ENCODE measurements at places on chromosomes 3 and 15. TPM values are rescaled to one million over a fixed set of nuclear protein-coding genes. Genes with fewer than 3 reads are reported as not detected.
A peak's percentile ranks its signal among the peaks of the same experiment; 100 is the strongest.

Gene COL6A5
- total RNA-seq: not detected

Gene DAZL
- total RNA-seq: not detected

Gene FAM162A
- 35.2 TPM for total RNA-seq

- H3K27ac ChIP-seq: no peak overlapping the region
- no peaks in the 10 kb centered on the region for H3K27me3 ChIP-seq
- no peak overlapping the region for H3K4me3 ChIP-seq
- H3K36me3 ChIP-seq: no peaks in the 10 kb centered on the region
- no peak for DNase-seq
Measured at GRCh38 chr3:5485427-5485826, 297.9 kb downstream of the EDEM1 start.

DNA sequence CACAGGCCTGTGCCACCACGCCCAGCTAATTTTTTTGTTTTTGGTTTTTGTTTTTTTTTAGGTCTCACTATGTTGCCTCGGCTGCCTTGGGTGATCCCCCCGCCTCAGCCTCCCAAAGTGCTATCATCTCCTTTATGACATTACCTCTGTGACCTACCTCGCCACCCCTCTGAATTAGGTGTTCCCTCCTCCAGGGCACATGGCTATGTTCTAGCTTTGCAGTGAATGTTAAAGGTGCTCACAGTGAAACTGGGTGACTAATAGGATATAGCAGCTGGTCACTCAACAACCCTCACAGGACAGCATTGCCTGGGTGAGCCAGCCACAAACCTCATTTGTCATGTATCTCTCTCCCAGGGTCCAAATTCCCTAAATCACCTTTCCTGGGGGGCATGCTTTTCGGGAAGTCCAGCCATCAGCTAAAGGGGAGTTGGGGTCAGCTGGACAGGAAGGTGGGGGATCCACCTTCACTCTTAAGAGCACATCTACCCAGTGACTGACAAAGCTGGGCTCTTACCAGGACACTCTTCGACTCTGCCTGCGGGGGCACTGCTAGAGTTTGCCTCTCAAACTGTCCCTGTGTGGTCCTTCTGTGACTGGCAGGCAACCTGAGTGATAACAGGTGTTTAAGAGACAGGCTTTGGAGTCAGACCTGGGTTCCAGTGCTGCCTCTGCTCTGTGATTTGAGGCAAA lies 1.6 kb upstream of the TTLL3 start:
- H3K36me3 ChIP-seq: peaks cover 18% of the 10 kb centered on the region
- no peak overlapping the region for H3K4me3 ChIP-seq
- peak overlapping the region; percentile 60 for H3K27ac ChIP-seq
- peak; percentile 37 for DNase-seq
- H3K4me1 ChIP-seq: no peaks in the 10 kb centered on the region
- H3K27me3 ChIP-seq: no peaks in the 10 kb centered on the region

DNA sequence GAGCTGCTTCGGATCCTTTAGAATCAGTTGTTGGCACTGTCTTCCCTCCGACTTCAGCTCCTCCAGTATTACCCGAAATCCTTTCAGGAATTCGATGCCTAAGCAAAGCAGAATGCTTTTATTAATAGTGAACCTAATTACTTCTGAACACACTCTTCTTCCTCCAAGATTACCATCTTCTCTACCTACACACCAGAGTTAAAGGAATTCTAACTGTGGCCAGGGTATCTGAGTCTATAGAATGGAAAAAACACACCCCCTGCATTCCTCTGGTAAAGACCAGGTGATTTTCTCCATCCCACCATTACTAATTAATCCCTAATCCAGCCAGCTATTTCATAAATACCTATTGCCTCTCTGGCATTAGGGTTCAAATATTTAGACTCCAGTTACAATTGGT lies 49.8 kb downstream of the SPATA12 start:
- H3K27me3 ChIP-seq: no peaks in the 10 kb centered on the region
- H3K36me3 ChIP-seq: peaks cover 2% of the 10 kb centered on the region
- H3K27ac ChIP-seq: no peak overlapping the region
- no peaks in the 10 kb centered on the region for H3K4me1 ChIP-seq
- no peak overlapping the region for H3K4me3 ChIP-seq
- DNase-seq: no peak

DNA sequence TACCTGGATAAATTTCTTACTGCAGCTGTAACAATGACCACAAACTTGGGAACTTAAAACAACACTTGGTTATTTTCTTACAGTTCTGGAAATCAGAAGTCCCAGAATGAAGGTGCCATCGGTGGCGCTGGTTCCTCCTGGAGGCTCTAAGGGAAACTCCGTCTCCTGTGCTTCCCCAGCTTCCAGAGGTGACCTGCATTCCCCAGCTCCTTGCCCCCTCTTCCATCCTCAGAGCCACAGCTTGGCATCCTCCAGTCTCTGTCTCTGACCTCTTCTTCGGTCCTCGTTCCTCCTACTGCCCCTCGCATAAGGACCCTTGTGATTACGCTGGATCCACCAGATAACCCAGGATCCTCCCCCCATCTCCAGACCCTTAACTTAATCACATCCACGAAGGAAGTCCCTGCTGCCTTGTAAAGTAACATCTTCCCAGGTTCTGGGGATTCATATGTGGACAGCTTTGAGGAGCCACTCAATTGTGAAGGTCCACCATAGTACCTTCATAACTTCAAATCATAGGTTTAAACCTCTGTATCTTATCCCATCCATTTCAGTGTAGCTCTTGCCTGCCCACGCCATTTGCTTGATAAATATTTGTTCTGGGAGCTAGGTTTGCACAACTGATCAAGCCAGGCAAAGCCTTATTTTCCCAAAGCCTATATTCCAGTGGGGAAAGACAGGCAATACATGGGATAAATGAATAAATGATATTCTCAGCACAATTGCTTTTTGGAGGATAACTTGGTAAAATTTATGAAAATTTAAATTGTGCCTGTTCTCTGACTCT lies 34.8 kb downstream of the KLF15 start:
- no peaks in the 10 kb centered on the region for H3K36me3 ChIP-seq
- H3K27ac ChIP-seq: no peak overlapping the region
- no peak for DNase-seq

DNA sequence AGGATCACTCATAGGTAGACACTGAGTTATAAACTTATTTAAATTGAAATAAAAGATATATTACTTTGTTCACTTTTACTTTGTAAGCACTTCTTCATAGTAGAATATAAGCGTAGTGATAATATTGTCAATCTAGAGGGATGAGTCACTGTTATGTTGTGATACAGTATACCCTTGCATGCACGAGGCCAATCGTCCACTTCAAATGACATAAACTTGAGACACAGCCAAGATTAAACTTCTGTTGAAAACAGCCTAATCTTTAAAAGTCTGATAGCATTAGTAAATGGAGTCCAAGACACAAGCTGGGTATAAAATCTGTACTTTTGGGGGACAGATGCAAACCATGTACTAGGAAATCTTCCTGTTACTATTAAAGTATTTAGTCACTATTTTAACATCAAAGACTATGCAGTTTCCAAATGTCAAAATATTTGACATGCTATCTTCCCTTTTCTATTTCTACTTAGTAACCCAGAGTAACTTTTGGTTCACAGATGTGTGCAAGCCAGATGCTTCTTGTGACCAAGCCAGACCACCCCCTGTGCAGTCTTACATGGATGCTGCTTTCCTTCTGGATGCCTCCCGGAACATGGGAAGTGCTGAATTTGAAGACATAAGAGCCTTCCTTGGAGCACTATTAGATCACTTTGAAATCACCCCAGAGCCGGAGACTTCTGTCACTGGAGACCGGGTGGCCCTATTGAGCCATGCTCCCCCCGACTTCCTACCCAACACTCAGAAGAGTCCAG lies 85.3 kb downstream of the PIK3R4 start:
- no peak for DNase-seq
- H3K27me3 ChIP-seq: no peaks in the 10 kb centered on the region
- no peak overlapping the region for H3K27ac ChIP-seq
- H3K4me1 ChIP-seq: no peaks in the 10 kb centered on the region
- H3K4me3 ChIP-seq: no peak overlapping the region
- no peaks in the 10 kb centered on the region for H3K36me3 ChIP-seq

DNA sequence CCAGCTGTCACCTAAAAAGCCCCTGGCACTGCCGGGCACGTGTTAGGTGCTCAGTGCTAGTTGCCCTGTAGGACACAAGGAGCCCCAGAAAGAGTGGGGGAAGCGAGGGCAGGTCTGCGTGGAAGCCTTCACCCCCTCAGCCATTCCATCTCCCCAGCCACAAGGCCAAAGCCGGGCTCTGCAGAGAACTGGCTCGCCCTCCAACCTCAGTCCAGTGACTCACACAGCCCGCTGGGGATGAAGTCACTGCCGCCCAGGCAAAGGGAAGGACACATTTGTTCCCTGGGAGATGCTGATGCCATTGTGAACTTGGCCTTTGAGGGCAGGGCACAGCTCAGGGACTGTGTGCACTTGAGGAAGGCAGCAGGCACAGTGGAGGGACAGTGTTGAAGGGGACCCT lies 48.1 kb downstream of the IQSEC1 start:
- H3K4me1 ChIP-seq: no peaks in the 10 kb centered on the region
- no peak overlapping the region for H3K27ac ChIP-seq
- H3K36me3 ChIP-seq: no peaks in the 10 kb centered on the region
- no peaks in the 10 kb centered on the region for H3K27me3 ChIP-seq
- peak; percentile 86 for DNase-seq

DNA sequence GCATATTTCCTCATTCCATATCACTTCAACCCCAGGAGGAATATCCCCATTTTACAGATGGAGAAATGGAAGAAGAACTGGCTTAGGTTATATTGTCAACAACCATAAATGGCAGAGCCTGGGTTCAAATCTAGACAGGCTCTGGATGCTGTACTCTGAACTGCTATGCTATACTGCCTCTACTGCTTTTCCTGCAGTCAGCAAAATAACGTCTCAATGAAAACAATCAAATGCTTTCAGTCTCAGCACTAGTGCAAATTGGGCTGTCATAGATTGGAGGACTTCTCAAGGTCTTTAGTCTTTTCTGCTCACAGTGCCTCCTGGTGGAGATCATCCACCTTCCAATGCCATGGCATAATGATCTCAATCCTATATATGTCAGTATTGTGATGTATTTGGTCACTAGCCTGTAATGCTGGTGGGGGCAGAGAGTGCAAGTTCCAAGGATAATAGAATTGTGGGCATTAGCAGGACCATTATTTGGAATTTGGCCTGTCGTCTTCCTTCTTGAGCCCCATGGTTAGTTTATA lies 285.0 kb downstream of the CLSTN2 start:
- no peaks in the 10 kb centered on the region for H3K36me3 ChIP-seq
- H3K27ac ChIP-seq: no peak overlapping the region
- no peaks in the 10 kb centered on the region for H3K27me3 ChIP-seq
- H3K4me3 ChIP-seq: no peak overlapping the region
